ENCODE measurements at places on chromosomes 2 and 18.

DNA sequence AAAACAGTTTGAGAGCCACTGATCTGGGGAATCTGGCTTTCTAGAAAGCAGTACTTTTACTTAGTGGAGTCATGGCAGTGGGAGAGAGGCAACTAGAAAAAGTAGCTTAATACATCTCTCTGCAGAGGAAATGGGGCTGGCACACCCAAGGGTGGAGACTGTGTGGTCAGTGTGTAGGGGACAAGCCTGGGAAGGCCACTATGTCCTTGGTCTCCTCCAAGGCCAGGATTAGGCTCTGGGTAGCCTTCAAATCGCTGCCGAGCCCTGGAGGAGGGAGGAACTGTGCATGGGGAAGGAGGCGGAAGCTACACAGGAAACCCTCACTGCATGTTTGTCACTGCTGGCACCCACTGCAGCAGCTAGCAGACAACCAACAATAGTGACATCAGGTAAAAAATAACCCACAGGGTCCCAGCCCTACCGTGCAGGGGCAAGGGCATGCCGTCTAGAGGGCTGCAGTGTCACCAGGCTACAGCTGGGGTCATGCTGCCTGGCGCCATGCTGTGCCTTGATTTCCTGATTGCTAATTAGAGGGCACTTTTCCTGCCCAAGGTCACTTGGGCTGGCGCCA, 34.8 kb downstream of the LBH start:
- DNase-seq: peak; percentile 34

DNA sequence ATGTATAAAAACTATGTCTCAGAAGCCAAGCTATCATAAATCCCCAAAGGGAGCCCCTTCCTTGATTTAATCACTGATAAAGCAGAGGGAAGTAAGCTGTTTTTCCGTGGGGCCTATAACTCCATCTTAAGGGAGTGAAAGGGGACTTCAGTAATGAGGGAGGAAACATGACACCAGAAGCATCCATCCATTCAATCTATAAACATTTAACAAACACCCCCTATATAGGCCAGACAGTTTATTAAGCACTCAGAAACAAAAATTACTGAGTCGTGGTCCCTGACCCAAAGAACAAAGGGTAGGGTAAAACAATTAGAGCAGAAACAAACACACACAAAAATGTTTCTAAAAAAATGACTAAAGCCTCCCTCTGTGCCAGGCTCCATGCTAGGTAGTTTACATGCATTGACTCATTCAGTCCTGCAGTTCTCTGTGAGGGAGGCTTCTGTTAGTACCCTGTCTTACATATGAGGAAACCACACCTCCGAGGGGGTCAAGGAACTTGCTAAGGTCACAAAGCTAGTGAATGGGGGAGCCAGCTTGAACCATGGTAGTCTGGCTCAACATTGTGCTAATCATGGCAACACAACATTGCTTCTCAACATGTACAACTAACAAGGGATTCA, 472.1 kb downstream of the CDH2 start:
- no peak for DNase-seq

DNA sequence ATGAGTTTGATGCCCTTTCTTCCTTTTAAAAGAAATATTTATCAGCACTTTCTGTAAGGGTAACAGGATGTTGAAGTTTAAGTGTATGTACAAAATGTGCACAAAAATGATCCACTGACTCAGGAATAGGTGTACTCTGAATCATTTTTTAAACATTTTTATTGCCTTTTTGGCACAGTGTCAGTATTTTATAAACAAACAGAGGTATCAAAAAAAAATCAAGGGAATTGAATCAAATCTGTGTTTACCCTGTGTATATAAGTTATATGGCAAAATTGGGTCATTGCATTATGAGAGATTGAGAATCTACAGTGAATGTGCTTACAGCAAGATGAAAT, 513.9 kb upstream of the NETO1 start:
- DNase-seq: no peak

DNA sequence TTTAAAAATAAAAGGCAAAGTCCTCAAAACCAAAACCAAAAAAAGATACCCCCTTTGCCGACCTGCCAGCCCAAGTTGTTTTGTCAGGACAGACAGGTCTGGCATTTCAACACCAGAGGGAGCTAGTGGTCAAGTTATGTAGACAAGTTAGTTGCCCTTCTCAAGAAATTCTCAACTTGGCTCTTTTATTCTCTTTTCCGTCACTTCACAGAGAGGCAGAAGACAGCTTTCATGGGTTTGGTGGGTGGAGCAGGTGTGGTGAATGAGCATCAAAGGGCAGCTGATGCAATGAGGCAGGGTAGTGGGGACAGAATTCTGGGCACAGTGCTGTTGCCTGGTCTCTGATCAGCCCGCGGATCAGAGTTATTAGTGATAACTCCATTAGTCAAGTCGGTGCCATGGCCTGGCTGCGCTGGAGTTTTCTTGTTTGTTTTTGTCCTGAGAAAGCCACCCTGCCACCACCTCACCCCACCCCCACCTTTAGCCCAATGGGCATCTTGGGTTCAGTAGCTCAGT, 303.7 kb upstream of the EPAS1 start:
- peak; percentile 21 for DNase-seq

- DNase-seq: no peak
Observed at GRCh38 chr2:179983250-179983932, 23.7 kb downstream of the CWC22 start.

- DNase-seq: no peak
Observed at GRCh38 chr18:79947881-79948610, 3.4 kb downstream of the SLC66A2 start.

GRCh38 chr2:31247711-31248110, 13.8 kb downstream of the EHD3 start:
- DNase-seq: no peak

DNA sequence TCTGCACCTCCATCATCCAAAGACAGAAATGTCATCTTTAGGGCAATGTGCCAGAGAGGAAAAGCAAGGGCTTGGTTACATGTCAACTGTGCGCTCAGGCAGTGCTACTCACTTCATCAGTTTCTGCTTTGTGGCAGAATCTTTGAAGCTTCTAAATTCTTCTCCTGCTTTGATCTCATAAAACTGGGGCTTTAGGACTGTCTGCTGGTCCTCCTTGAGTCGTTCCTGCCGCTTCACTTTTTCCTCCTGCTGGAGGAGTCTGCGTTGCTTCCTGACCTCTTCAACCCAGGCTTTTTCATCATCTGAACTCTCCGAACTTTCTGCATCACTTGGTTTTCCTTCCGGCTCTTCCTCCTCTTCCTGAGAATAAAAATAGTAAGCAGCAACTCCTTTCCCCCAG, 100.8 kb downstream of the NOL10 start:
- no peak for DNase-seq

DNA sequence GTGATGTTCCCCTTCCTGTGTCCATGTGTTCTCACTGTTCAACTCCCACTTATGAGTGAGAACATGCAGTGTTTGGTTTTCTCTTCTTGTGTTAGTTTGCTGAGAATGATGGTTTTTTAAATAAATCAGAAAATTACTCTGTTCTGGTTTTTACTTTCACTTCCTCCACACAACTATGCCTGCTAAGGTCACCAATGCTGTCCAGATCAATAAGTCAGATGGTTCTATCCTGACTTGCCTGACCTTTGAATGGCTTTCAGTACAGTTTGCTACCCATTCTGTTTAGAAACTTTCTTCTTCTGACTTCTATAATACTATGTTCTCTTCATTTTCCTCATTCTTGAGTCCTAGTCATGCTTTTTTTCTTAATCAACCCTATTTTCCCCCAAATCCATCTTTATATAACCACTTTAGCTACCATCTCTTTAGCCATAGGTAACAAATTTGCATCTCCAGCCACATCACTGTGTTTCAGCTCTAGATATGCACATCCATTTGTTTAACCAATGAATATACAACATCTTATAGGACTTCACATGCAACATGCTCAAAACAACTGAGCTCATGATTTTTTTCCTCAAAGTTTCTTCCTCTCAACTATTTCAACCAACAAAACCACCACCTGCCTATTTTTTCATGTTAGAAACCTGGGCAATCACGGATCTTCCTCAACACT, 58.8 kb upstream of the SLC38A11 start:
- no peak for DNase-seq

GRCh38 chr18:9278028-9278427, 56.5 kb upstream of the TWSG1 start:
- no peak for DNase-seq

GRCh38 chr2:27954221-27954673, 63.7 kb downstream of the BABAM2 start:
- DNase-seq: no peak

GRCh38 chr2:37654419-37654818, 17.0 kb downstream of the CDC42EP3 start:
- no peak for DNase-seq

- no peak for DNase-seq
Observed at GRCh38 chr18:59265974-59266369, 7.3 kb downstream of the RAX start.

GRCh38 chr2:133953524-133953923, 300.3 kb upstream of the MGAT5 start:
- no peak for DNase-seq

GRCh38 chr2:68250196-68250595, 2.1 kb downstream of the PPP3R1 start:
- DNase-seq: no peak

- no peak for DNase-seq
Observed at GRCh38 chr2:70947556-70948184, 12.0 kb downstream of the ATP6V1B1 start.

- DNase-seq: no peak
Observed at GRCh38 chr2:233422649-233423551, 68.6 kb downstream of the DGKD start.

- no peak for DNase-seq
Observed at GRCh38 chr2:178057179-178057680, 15.3 kb downstream of the PDE11A start.
